ENCODE measurements at places on chromosomes 11 and 22.

GRCh38 chr11:134565343-134565891 is 153.4 kb upstream of the B3GAT1 start:
- DNase-seq = no peak

- no peak for DNase-seq
These were observed 30.4 kb downstream of the COMMD9 start for GRCh38 chr11:36258730-36259360.

- DNase-seq = no peak
These were observed 267.6 kb upstream of the ARHGAP42 start for GRCh38 chr11:100419518-100419917.

DNA sequence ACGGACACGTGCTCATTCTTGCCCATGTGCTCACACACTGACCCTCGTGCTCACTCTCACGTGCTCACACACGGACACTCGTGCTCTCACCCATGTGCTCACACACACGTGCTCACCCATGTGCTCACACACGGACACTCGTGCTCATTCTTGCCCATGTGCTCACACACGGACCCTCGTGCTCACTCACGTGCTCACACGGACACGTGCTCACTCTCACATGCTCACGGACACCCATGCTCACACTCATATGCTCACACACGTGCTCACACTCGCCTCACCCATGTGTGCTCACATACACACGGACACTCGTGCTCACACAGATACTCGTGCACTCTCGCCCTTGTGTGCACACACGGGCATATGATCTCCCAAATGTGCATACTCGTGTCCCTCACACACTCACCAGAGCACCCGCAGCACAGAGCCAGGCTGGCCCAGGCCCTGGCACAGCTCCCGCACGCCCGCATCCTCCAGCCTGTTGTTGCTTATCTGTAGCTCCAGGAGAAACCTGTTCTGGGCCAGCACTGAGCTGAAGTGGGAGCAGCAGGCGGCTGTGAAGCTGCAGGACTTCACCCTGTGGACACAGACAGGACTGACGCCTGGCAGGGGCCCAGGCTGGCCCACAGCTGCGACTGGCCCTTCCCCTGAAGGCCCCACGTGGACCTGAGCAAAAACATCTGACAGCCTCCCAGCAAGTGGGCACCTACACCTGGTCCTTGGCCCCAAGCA is 9.3 kb downstream of the RNH1 start:
- no peak for DNase-seq

GRCh38 chr11:92770981-92771380 is 198.5 kb upstream of the MTNR1B start:
- no peak for DNase-seq

DNA sequence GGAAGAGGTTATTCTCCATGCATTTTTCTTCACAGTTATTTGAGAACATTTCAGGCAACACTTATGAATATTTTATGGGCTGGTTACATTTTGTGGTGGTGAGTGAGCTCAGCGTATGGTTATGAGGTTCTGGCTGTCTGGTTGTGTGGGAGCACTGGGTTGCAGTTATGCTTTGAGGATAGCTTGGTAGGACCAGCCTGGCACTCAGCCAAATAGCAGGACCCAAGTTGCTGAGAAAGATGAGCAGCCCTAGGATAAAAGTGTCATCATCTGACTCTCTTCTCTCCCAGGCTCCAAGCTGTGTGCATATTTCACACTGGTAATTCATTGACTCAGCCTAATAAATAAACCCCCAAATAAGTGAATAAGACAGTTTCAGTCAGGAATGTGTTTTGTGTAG is 8.1 kb upstream of the SRSF8 start:
- DNase-seq = no peak

DNA sequence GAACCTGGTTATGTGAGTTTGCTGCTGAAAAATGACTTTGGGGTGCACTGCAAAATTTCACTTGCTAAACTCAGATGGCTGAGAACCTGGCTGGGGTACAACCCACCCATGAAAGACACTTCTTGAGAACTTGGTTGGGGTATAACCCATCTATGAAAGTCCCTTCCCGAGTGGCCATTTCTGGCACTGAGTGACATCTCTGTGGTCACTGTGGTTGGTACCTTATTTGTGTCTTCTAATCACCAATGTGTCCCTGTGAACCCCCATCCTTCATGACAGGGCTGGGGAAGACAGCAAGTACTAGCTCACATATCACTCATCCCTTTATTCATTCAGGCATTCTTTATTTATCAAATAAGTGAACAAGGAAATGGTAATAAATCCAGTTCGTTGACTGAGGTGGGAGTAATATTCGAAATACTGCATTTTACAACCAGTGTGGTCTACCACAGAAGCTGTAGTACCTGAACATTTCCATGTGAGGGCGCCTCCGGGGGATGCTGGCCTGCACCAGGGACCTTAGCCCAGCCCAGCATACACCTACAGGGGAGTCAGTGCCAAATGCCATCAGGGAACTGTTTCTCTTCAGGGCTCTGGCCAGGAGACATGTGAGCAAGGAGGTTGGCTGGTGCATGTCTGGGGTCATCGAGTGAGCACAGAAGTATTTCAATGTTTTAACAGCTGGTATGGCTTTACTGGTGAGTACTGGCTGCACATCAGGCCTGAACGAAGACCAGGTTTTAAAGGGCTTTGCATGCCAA is 122.1 kb downstream of the CSNK2A3 start:
- DNase-seq = no peak

GRCh38 chr11:28104984-28105383 is 3.0 kb downstream of the KIF18A start:
- DNase-seq = no peak

Measured in CD4-positive, alpha-beta T cell treated with Interleukin-12 subunit alpha and Interleukin-12 subunit beta, for 1 hour (primary cell).